Adipocyte (in vitro differentiated cells): ENCODE measurements at places on chromosomes 5 and 9.

GRCh38 chr5:132281856-132282614, 12.2 kb upstream of the SLC22A4 start:
- no peak for DNase-seq

DNA sequence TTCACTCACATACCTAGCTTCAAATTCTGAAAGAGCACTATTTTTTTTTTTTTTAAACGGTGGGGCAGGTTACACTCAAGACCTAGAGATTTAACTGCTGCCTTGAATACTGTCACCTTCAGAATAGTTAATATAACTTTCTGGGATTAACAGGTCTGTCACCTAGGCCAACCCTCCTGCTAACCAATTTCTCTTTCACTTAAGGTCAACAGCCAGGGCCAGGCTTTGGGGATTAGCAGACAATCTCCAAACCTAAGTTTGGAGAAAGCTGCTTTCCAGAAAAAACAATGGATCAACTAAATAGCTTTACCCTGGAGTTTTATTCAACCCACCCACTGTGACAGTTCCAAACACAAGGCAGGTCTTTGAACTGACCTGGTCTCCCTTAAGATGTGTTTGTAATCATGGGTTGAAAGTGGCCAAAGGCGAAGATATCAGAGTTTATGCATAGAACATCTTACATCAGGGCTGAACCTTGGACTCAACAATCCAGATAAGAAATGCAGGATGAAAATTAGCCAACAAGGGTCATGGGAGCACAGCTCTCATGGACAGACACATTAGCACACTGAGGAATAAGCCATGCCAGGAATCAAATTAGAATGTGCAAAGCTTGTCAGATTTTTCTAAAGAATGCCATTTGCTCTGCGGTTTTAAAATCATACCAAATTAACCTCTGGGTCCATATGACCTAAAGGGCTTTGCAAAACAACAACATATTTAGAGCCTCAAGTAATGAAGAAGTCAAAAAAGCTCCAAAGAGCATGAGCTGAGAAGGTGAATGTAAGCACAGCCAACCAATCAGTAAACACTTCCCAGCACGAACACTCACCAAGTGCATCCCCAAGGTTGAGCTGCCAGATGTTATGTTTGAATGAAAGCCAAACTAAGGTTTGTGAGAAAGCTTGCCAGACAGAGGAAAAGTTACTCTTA, 538.5 kb upstream of the DMAC1 start:
- no peak for DNase-seq

- DNase-seq: peak; percentile 99
Observed at GRCh38 chr9:35116898-35117551, 1.4 kb upstream of the ATOSB start.

- peak; percentile 18 for DNase-seq
Observed at GRCh38 chr5:34012791-34013190, 4.9 kb upstream of the AMACR start.

DNA sequence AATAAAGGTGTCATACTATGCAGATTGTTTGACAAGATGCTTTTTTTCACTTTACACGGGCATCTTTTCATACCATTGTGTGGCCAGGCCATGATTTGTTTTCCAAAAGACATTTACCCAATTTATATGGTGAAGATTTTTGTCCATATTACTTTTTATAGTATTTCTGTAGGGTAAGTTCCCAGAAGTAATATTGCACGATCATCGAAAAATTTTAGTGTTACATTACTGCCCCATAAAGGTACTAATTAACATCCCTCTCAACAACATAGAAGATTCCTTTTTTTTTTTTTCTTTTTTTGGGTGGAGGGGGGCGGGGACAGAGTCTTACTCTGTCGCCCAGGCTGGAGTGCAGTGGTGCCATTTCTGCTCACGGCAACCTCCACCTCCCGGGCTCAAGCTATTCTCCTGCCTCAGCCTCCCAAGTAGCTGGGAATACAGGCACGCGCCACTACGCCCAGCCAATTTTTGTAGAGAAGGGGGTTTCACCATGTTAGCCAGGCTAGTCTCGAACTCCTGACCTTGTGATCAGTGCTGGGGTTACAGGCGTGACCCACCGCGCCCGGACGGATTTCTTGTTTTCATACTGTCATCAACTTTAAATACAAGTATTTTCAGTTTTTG, 1.2 kb upstream of the ROPN1L start:
- DNase-seq: no peak

- DNase-seq: no peak
Observed at GRCh38 chr9:86175223-86175622, 75.9 kb upstream of the GOLM1 start.

- peak; percentile 82 for DNase-seq
Observed at GRCh38 chr9:133855802-133856521, 117.8 kb upstream of the SARDH start.

DNA sequence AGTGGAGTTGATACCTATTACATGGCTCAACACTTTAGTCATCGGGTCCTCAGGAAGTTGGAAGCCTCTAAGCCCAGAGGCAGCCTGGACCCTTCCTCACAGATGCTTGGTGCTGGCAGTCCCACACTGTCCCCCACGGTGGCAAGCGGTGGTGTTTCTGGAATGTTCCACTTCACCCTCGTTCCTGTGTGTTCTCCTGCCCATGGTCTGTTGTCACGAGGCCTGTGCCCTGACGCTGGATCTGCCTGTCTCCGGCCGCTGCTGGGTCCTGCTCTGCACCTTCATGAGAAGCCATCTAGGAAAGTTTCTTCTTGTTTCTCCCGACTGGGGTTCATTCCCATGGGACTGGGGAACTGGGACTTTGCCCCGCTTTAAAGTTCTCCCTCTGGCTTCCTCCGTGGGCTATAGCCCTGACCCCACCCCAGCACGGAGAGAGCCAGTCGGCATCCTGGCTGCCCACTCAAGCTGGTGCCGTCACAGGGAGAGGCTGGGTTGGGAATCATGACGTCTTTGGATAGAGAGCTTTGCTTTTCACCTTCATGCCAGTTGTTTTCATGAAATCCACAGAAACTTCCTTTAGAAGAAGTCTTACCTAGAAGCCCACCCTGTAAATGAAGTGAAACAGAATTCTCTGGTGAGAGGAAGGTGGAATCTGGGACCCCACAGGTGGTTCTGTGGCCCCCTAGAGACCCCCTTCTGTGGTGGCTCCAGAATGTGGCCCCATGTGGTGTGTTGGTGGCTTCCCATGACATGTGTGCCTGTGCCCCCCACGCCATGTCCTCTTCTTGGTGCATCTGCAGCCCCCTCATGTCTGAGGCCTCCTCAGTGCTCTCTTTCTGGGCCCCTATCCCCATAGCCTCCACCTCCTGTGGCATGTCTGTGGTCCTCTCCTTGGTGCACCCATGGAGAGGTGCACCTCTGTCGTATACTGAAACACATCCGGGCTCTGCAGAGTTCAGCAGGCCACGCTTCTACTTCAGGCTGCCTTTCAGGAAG, 43.8 kb downstream of the TRIP13 start:
- no peak for DNase-seq

DNA sequence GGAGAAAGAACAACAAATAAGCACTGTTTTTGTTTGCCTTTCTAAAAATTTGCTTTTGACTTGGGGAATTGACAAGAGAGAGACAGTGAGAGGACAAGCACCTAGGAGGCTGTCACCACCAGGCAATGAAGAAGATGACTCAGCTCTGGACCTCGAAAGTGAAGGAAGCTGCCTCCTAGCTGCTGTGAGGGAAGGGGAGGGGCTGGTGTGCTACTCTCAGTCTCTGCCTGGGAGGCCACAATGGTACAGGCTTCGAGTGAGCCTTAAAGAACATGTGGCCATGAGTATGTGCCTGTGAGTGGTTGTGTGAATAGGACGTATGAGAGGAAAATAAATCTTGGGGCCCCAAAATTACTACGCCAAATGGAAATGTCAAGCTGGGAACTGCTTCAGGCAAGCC, 7.1 kb upstream of the PLK2 start:
- DNase-seq: no peak

DNA sequence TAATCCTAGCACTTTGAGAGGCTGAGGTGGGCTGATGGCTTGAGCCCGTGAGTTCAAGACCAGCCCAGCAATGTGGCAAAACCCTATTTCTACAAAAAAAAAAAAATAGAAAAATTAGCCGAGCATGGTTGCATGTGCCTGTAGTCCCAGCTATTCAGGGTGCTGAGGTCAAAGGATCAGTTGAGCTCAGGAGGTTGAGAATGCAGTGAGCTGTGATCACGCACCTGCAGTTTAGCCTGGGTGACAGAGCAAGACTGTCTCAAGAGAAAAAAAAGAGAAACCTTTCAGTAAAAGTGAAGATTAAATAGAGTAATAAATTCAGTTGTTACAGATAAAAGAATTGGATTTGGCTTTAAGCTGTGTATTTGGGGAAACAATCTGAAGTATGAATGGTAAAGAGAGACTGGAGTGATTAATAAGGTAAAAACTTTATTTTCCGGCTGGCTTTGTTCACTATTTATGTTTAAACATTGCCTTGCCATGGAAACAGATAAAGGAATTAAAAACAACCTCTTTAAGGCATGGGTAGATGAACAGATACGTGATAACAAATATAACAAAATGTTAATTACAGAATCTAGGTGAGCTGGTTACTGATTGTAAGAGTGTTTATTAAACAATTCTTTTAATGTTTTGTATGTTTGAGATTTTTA, 56.0 kb upstream of the PCAT7 start:
- DNase-seq: no peak

DNA sequence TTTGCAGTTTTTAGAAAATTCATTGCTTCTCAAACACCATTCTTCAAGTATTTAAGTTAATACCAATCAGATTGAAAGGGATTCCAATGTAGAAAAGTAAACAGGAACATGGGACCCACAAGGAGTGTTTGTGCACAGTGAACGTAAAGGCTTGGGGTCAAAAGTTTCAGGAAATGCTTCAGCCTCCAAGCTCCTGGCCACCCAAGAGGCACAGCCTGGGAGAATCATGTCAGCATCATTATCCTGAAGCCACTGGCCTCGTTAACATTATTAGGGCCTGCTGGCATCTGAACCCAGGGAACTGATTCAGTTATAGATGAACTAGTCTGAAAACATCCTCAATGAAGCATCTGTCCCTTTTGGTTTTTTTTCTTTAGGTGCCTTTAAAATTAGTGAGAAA, 122.9 kb downstream of the NXNL2 start:
- DNase-seq: no peak

GRCh38 chr9:87443006-87443405, 54.7 kb upstream of the DAPK1 start:
- no peak for DNase-seq

DNA sequence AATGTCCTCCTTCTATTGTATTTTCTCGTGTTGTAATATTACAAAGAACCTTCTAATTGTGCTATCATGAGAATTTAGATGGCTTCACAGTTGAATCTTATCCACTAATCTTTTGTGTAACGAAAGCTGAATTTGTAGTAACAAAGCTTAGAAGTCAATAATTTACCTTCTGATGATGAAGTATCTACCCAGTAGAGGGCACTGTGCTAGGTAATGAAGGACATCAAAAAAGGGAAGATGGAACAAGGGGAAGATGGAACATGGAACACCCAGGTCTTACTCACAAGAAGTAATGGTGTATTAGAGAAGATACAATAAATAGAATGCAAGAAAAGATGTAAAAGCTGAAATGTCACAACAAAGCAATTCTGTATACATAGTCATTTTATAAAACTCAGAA, 131.0 kb upstream of the CCNG1 start:
- peak; percentile 2 for DNase-seq

- DNase-seq: peak; percentile 33
Observed at GRCh38 chr5:55865831-55866230, 14.7 kb downstream of the IL31RA start.

DNA sequence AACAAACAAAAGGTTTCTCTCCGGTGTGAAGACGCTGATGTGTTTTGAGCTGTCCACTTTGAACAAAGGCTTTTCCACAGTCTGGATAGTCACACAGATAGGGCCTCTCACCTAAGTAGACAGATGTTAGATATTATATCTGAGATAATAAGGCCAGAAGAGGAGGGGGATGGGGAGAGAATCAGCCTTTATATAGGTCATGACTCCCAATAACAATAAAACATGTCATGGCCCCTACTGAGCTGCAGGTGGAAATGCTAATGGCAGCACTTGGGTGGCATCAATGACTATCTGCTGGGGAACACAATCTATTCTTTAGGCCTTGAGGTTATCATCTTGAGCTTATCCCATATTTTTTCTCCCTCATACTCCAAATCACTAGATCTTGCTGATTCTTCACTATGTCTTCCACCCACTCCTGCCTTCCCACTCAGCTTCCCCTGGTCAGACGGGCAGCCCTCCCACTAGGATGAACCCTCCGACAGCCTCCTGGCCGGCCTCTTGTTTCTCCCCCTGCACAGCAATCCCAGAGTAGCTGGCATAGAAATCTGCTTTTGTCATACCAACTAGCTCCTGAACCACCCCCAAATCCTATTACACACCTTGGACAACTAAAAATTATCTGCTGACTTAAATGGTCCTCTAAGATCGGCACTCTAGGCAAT, 11.5 kb upstream of the SLC35D2 start:
- no peak for DNase-seq

DNA sequence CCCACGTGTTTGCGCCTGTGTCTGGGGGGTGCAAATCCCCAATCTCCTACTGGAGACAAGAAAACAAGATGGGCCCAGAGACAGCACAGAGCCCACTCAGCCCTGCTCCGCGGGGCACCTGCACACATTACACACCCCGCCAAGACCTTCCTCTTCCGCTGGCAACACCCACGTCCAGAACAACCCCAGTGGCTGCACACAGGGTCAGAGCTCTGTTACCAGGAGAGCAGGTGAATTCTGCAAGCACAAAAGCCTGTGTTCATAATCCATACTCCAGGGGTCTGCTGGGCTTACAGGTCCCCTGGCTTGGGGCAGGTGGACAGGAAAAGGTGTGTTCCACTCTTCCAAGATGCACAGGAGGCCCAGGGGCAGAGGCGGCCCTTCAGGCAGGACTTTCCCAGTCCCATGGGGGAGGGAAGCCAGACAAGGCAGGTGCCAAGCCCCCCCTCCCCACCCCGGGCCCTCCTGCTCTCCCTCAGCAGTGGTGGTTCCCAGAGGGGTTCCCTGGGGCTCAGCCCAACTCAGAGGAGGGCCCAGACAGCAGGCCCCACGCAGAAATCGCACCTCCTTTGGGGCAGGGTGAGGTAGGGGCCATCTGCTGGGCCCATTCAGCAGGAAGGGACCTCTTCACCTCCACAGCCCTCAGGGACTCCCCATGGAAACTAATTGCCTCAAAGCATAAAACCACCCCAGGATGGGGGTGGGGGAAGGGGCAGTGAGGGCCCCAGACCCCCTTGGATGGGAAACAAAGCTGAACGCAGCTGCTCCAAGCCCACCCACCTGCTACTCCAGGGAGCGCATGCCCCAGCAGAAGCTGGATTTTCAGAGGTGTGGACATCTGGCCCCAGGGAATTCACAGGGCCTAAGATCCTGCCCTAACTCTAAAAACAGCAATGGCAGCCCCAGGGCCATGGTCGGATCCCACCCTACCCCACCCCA, 105.3 kb downstream of the VAV2 start:
- no peak for DNase-seq

GRCh38 chr5:17730421-17730820, 96.2 kb downstream of the TAF11L14 start:
- no peak for DNase-seq

- DNase-seq: no peak
Observed at GRCh38 chr9:134061019-134061687, 6.7 kb downstream of the BRD3 start.

DNA sequence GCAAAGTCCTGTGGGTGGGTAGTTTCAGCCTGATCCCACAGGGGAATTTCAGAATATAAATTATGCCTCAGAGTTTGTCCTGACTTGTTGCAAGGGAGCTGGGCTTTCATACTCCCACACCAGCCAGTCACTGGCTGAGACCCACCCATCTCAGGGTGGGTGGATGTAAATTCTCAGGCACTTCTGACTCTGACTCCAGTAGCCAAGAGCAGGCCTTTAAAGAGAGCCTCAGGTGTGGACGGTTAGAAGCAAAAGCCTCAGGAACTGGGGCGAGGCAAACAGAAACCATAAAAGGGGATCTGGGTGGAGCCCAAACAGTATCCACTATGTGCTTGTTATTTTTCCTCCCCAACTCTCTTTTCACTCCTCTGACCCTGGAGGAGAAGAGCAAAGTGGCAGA, 28.6 kb upstream of the FBXW11 start:
- no peak for DNase-seq
